ENCODE measurements at places on chromosomes 5 and 9. TPM values are rescaled to one million over a fixed set of nuclear protein-coding genes. Genes with fewer than 3 reads are reported as not detected.

PKD2L2 gene
- total RNA-seq: 0.30 TPM

OR1J2 gene
- total RNA-seq: not detected

GFI1B gene
- total RNA-seq: not detected

OTP gene
- total RNA-seq: not detected

CDKN2A gene
- 0.86 TPM for total RNA-seq

LECT2 gene
- not detected for total RNA-seq

MORN5 gene
- not detected for total RNA-seq

ACSL6 gene
- total RNA-seq: 3.1 TPM

TPPP gene
- total RNA-seq: 0.21 TPM

MEGF10 gene
- not detected for total RNA-seq

FBP2 gene
- not detected for total RNA-seq

PCDHGB3 gene
- not detected for total RNA-seq

AMACR gene
- total RNA-seq: 6.0 TPM

NIM1K gene
- total RNA-seq: 2.1 TPM

C5 gene
- total RNA-seq: 2.4 TPM

EGFLAM gene
- total RNA-seq: not detected

DNA sequence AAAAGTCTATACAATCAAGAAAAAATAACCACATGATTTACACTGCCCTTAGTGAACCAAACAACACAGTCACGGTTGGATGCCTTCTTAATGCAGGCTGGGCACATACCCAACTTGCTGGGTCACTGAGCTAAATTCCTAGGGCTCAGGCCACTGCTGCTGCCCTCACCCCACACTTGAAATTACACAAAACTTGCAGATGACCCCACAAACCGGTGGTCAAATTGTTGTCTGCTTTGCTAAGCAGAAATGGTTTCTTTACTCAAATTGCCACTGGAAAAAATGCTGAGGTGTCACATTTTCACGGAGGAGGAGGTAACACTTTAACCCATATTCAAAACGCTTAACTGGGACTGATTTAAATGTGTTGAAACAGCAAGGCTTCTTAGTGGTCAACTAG, 62.4 kb downstream of the HMHB1 start:
- no peak for DNase-seq

- DNase-seq: no peak
Measured at GRCh38 chr5:94906750-94907149, 288.3 kb downstream of the SLF1 start.

- no peak for DNase-seq
Measured at GRCh38 chr9:98050351-98050750, 6.2 kb upstream of the NANS start.

GRCh38 chr5:25963251-25964008, 1075.0 kb downstream of the CDH9 start:
- no peak for DNase-seq

DNA sequence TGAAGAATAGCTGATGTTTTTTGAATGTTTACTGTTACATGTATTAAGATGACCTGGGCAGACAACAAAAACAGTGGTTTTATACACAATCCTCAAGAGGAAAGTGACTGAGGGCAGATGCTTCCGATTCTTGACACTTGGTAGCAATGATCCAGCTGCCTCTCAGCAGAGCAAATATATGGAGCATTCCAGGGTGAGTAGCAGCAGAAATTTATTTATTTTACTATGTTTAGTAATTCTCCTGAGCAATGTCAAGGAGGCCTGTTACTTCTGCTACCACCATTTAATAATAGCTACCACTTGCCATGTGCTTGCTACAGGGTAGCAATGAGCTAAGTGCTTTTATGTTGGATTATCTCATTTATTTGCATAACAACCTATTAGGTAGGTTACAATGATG, 69.1 kb upstream of the NR3C1 start:
- no peak for DNase-seq

- DNase-seq: no peak
Measured at GRCh38 chr5:135657536-135658305, 78.9 kb upstream of the CXCL14 start.

GRCh38 chr5:66356011-66356565, 212.0 kb downstream of the SREK1 start:
- no peak for DNase-seq

DNA sequence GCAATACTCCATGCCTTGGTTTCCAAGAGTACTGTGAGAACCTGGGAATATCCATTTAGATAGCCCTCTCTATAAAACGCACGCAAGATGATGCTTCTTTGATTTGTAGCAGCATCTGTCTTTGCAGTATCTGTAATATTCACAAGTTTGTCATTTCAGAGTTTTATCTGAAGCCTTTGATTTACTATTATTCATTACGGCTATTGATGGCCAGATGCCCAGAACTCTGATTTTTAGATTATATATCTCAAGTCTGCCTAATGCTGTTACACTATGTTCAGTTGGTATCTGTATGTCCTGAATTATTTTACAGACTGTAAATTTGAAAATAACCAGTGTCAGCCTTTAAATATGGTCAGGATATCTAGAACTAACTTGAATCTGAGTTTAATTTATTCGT, 233.3 kb downstream of the FAM170A start:
- no peak for DNase-seq

DNA sequence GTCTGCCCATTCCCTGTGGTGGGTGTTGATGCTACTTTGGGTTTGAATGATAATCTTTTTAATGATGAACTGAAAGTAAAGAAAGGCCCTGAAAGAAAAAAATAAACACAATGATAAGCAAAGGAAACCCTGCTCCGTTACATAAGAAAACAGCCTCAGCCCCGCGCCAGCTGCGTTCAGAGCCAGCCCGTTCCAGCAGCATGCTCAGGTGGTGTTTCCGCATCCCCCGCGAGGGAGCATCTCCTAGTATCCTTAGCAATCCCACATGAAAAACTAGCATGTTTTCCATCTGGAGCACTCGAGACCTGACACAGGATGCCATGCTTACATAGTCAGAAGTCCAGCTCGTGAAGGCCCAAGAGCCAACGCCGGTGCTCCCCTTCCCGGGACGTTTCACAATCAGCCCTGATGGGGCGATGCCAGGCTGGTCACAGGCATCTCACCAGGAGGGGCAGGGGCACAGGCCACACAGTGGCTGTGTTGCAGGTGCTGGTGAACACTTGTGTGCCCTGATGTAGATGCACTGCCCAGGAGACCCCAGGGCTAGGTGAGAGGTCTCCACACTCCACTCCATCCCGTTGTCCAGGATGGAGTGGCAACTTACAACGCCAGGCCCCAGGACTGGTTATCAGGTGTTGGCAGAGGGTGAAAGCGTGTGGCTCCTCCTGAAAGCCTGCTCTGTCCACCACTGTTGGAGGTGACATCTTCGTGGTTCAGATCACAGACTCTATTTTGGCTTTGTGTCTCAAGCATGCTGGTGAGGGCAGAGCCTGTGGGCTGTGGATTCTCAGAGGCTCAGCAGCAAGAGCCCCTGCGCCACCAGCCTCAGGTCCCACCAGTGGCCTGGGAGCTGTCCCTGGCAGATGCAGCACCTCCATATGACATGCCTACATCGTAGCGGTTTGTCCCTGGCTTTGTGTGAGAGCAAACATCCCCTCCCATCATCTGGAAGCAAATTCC, 246.8 kb upstream of the IRX1 start:
- no peak for DNase-seq

DNA sequence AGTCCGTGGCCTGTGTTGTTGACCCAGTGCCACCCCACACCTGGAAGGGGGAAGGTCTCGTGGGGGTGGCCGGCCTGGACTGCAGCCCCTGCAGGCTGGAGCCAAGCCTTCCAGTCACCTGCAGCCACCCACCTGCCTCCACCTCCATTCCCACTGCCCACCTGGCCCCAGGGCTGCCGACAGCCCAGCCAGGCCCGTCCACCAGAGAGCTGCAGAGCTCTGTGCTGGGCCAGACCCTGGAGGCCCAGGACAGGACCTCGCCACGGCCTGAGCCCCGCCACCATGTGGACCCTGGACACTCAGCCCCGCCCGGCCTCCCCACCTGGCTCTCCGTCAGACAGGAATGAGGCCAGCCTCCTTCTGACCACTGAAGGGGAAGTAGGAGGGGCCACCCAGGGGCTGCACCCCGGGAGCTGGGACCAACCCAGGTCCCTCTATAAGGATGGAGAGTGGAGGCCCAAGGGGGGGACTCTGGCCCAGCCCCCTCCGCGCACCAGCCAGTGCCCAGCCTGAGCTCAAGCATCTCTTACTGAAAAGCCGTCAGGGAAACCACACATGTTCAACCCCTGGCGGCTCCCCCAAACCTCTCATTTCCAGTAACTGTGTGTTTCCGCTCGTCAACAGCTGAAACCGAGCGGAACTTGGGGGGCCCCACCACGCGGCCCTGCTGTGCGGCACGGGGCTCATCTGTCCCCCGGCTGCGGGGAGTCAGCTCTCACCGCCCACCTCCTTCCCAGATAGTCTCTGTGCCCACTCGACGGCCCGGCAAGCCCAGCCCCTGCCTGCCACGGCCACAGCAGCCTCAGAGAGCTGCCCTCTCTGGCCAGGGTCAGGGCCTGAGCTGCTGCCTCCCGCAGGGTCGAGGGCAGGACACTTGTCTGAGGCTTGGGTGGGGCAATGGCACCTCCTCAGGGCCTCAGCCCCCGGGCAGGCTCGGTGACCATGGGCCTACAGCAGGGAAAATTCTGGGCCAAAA, 12.8 kb downstream of the NOTCH1 start:
- DNase-seq: peak; percentile 89

GRCh38 chr9:14251154-14252071, 62.5 kb downstream of the NFIB start:
- no peak for DNase-seq

- DNase-seq: no peak
Measured at GRCh38 chr5:135264451-135265440, 134.3 kb downstream of the MACROH2A1 start.

DNA sequence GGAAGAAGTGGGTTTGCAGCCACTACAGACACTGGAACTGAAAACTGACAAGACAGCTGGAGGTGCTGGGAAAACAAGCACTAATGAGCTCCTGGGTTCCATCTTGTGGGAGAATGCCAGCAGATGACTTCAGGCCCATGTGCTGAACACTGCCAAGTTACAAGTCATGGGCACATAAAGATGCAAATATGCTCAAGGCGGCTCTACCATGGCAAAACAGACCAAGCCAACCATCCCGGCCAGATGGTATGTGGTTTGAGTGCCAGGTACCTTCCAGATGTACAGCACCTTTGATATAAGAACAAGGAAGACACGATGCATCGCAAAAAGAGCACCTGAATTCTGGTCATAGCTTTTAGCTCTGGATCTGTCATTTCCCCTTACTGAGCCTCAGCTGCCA, 19.9 kb downstream of the TNFSF8 start:
- DNase-seq: no peak

GRCh38 chr5:95284572-95285408, at the start of gene MCTP1:
MCTP1 (minus strand) TSS chr5:95285094.
- DNase-seq: peak; percentile 43

GRCh38 chr9:14715102-14715501, 7.4 kb downstream of the CER1 start:
- no peak for DNase-seq

DNA sequence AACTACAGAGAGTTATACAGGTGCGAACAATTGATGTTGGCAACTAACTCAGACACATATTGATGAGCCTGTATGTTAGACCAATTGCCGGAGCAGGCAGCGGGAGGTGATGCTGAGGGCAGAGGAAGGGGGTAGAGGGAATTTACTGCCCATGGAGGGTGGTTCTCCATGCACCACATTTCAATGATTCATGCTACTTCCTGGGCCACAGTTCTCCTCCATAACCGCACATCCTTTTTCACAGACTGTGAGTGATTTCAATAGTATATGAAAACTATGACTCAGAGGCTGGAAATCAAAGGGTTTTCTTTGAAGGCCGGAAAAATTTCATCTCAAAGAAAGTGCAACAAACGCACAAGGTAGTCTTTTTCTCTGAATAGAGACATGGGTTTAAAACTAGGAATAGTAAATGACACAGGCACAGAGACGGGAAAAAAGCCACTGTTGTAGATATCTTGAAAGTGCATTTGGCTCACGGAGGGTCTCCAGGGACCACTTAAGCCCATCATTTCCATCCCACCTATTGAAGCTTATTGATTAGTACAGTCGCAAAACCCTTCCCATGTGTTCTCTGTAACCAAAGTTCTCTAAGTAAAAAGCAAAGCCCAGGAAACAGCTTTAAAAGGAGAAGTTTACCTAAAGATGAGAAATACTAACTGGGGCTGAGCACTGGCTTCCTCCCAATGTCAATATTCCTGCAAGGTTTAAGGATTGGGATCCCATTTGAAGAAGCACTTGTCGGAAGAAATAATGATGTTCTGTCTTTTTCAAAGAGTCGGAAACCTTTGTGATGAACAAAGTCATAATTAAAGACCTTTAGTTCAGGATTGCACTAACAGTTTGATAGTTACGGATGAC, 28.0 kb upstream of the ADAM19 start:
- peak; percentile 78 for DNase-seq

DNA sequence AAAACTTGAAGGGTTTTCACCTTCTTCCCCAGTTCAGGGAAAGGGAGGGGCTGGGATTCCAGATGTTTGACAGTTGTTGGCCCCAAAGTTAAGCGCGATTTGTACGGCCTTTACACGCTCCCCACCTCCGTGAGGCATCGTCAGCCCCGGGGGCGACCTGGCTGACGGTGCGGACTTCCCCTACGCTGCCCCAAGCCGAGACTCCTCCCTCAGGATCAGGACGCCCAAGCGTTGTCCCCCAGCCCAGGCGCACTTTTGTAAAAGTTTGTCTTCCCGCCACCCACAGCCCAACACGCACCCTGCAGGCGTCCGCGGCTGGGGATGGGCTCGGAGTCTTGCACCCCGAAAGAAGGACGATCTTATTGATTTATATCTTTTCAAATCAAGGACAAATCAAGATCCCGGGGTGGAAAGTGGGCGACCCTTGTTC, 713 bp downstream of the MOB3B start:
- DNase-seq: peak; percentile 73

DNA sequence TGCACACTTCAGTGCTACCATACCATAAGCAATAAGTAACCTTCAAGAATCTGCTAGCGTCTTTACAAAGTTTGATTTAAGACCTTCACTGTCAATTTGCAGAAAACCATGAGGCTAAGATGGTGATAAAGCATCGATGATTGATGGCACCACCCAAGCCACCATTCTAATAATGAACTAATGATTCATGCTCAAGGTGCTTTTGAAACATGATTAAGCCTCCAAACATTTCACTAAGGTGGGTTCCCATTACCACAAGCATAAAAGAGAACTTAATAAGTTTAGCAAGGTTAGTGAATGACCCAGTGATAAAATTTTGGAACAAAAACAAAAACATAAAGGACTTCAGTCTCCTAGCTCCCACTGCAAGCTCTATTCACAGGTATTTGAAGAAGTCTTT, 214.7 kb downstream of the FBXL17 start:
- no peak for DNase-seq

DNA sequence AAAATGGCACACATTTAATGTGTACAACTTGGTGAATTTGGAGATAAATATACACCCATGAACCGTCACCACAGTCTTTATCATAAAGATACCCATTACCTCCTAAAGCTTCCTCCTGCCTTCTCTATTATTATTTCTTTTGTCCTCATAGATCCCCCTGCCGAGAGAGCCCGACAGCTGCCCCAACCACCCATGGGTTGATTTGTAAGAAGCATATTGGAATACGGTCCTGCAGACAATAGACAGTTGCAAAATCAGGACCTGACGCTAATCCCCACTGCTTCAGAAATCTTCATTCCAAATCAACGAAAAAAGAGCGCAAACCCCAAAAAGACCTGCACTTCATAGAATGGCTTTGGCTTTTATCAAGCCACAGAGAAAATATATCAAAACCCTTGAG, 697.5 kb downstream of the SEMA5A start:
- DNase-seq: no peak

- no peak for DNase-seq
Measured at GRCh38 chr5:5199495-5199894, 59.4 kb downstream of the ADAMTS16 start.

- no peak for DNase-seq
Measured at GRCh38 chr5:93929131-93929530, 187.7 kb upstream of the POU5F2 start.

- no peak for DNase-seq
Measured at GRCh38 chr5:107651325-107651724, 19.4 kb downstream of the EFNA5 start.
